Neural progenitor cell (in vitro differentiated cells): ENCODE measurements at places on chromosomes 2 and 18. TPM values are rescaled to one million over a fixed set of nuclear protein-coding genes. Genes with fewer than 3 reads are reported as not detected.

Gene KLHL14
- 0.13 TPM in 1 of 2 replicates, not detected in the other for total RNA-seq

Gene ANXA4
- 4.7 and 7.0 TPM in 2 replicates for total RNA-seq

Gene SERPINB3
- total RNA-seq = not detected in 2 replicates

Gene CTAGE1
- total RNA-seq = not detected in 2 replicates

Gene AQP4
- total RNA-seq = 0.09 and 0.12 TPM in 2 replicates

GRCh38 chr2:159959136-159959535 is 103.3 kb downstream of the PLA2R1 start:
- no peak for DNase-seq

- DNase-seq = no peak
These were observed 1.8 kb downstream of the SP3 start for GRCh38 chr2:173963323-173963816.

DNA sequence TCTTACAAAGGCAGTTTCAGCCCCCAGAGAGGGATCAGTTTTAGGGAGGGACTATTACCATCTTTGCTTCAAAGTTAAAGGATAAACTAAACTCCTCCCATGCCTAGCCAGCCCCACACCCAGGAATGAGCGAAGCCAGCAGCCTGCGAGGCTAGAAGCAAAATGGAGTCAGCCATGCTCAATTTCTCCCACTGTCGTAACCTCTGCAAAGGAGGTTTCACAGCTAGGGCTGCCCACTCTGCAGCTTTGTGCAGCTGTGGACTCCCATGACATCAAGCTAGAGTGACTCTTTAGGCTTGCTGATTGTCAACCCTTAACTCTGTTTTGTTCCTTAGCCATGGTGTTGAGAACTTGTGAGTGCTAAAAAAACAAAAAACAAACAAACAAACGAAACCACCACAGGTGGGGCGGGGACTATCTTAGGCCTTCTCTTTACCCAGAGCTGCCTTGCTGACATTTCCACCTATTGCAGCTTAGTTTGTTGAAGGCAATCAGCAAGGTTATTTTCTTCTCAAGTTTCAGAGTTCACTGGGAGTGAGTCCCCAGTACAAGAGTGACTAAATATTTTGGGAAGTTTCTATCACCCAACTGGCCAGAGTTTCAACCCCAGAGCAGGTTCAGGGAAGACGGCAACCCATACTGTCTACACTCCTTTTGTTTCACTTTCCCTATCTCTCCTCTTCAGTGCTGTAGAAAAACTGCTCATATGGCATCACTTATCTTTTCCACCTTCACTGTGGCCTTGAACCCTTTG is 592.1 kb downstream of the XIRP2 start:
- no peak for DNase-seq

DNA sequence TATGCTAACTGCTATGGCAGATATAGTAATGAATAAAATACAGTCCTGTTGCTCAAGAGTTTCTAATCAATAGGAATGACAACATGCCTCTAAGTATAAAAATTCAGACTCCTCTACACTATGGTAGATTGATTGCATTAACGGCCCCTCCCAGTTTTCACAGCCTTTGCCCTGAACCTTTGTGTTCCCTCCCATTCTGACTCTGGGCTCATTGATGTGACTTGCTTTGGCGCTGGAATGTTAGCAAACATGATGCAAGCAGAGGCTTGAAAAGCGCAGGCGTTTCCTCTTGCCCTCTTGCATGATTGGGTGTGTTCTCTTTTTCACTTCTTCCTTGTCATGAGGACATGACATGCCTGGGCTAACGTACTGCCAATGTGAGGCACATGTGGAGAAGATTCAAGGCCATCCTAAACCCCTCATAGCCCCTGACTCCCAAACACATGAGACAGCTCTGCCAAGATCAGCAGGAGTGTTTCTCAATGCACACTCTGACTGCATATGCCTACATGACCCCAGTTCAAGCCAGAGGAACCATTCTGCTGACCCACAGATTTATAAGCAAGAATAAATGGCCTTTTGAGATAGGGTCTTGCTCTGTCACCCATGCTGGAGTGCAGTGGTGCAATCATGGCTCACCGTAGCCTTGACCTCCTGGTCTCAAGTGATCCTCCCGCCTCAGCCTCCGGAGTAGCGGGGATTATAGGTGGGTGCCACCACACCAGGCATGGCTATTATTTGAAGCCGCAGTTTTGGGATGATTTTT is 49.7 kb upstream of the CD28 start:
- peak; percentile 11 for DNase-seq

GRCh38 chr2:221758076-221758475 is 186.0 kb upstream of the EPHA4 start:
- DNase-seq = no peak
